CD4-positive, alpha-beta T cell treated with Interleukin-15 for 4 hours (primary cell): ENCODE measurements at places on chromosomes 16 and 17.

DNA sequence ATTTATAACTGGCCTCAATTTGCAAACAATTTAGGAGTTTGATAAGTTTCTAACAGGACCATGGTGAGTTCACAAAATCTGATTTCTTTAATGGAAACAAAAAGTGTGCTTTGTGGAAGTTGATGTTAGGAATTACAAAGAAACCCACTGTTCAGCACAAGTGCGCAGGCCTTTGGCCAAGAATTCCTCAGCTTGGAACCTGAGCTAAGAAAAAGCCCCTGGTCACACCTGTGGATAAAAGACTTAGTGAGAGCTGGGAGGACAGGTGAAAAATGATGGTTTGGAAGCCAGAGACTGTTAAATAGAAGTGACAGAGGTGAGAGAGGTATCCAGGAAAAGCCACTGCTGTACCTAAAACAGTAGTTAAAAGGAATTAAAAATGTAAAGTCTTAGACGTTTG, 64.7 kb downstream of the PRKCA start:
- DNase-seq: no peak

- no peak for DNase-seq
Measured at GRCh38 chr17:13429201-13429600, 172.5 kb downstream of the HS3ST3A1 start.

DNA sequence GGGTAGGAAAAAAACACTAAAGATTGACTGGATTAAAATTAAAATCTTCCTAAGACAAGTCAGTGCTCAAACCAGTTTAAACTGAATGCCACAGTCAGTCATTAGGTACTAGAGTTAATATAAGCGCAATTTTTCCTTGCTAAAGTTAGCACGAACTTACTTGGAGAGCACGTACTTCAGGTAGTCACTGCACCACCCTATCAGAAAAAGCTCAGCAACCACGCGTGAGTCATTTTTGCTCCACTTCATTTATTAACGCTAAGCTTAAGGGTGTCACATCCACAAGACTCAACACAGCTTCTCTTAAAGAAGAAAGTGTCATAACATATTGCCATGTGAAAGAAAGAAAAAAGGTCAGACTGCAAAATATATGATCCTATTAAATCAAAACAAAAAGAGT, 53.1 kb downstream of the TEX2 start:
- no peak for DNase-seq

- DNase-seq: no peak
Measured at GRCh38 chr16:70416748-70417616, 21.9 kb downstream of the ST3GAL2 start.

GRCh38 chr16:67862623-67863583, 9.9 kb upstream of the EDC4 start:
- no peak for DNase-seq

DNA sequence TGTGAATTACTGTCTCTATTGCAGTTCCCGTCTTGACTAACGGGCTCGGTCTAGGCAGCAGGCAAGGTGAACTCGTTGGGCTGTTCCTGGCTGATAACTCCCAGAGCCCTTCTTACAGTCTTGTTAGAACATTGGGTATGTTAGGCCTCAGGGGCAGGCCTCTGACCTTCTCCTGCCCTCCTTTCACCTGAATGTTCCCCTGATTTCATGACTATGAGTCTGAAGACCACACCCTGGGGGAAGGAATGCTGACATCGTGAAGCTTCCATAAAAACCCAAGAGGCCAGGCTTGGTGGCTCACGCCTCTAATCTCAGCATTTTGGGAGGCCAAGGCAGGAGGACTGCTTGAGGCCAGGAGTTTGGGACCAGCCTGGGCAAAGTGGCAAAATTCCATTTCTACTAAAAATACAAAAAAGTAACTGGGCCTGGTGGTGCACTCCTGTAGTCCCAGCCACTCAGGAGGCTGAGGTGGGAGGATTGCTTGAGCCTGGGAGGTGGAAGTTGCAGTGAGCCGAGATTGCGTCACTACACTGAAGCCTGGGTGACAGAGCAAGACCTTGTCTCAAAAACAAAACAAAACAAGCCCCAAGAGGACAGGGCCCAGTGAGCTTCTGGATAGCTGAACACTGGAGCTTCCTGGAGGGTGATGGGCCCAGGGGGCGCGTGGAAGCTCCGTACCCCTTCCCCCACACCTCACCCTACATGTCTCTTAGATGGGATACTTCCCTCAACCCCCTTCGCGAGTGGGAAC, 47.8 kb upstream of the FBXO47 start:
- DNase-seq: no peak

GRCh38 chr17:46012506-46013079, 13.5 kb downstream of the STH start:
- no peak for DNase-seq

- DNase-seq: peak; percentile 55
Measured at GRCh38 chr16:1991135-1991551, 1.4 kb downstream of the SYNGR3 start.

DNA sequence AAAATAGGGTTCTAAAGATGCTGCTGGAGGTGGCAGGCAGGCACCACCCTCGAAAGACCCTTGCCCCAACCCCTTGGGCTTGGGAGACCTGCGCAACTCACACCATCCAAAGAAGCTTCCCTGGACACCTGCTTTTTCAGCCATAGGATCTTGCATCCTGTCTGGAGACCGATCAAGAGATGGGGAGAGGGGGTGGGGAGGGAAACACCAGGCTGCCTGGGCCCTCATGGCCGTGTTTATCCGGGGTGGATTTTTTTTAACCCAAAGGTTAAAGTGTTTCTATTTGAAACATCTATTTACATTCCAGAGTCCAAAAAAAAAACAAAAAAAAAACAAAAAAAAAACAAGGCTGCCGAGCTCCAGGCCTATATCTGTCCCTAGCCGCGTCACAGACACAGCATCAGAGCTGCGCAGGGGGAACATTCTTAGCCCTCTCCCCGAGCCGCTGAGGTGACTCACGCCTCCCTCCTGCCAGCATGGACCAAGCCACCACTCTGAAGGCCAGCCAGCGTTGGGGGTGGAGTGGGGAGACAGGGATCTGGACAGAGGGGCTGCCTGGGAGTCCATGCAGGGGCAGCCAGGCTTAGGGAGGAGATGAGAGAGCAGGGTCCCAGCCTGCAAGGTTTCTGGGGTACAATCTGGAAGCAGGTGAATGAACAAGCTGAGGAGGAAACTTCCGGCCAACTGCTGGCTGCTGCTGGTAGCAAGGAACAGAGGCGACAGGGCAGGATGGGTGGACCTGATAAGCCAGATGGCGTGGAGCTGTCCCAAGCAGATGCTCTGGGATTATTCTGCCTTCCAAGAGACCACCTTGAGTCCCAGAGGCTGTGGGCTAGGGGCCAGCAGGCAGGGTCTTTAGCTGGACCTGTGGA, 14.8 kb downstream of the HDAC5 start:
- no peak for DNase-seq

- no peak for DNase-seq
Measured at GRCh38 chr17:9125722-9126121, 104.4 kb downstream of the NTN1 start.

- DNase-seq: no peak
Measured at GRCh38 chr16:63361032-63361624, 1324.9 kb upstream of the CDH8 start.

- DNase-seq: no peak
Measured at GRCh38 chr17:10738521-10739258, 8.9 kb upstream of the TMEM220 start.

DNA sequence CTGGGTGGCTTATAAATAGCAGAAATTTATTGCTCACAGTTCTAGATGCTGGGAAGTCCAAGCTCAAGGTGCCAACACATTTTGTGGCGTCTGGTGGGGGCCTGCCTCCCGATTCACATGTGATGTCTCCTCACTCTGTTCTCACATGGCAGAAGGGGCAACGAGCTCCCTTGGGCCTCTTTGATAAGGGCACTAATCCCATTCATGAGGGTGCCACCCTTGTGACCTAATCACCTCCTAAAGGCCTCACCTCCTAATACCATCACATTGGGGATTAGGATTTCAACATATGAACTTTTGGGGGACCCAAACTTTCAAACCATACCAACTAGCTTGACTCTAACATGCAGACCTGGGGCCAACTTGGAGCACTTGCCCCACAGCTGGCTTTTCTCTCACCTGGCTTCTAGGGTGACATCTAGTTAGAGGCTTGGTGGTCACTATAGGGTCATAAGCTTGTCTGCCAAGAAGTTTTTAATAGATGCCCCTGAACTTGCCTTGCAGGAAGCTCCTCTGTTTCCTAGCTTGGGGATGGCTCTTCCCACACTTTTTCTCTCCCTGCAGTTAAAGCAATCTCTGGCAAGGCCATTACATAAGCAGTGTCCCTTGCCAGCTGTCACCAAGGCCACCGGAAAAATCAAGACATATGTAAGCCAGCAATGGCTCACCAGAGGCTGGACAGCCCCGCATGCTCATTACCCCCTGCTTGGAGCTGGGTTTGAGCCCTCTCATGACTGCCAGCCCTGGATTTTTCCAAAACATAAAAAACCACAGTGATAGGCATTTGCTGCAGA, 8.4 kb upstream of the MED9 start:
- DNase-seq: no peak

DNA sequence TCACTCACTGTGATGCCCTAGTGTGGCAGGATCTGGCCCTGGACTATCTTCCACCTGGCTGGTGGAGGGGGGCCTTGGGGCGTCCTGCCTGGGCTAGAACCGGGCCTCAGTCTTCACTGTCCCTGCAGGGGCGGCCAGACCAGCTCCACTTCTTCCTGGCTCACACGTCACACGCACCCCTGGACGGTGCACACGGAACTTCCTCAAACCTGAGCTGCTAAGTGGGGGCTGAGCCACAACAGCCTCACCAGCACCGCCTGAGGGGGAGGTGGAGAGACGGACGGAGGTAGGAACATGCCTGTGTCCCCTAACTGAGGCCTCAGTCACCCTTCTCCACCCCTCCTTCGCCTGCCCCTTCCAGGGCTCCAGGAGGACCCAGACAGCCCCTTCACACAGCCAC, 36.6 kb downstream of the TIMM22 start:
- DNase-seq: no peak

DNA sequence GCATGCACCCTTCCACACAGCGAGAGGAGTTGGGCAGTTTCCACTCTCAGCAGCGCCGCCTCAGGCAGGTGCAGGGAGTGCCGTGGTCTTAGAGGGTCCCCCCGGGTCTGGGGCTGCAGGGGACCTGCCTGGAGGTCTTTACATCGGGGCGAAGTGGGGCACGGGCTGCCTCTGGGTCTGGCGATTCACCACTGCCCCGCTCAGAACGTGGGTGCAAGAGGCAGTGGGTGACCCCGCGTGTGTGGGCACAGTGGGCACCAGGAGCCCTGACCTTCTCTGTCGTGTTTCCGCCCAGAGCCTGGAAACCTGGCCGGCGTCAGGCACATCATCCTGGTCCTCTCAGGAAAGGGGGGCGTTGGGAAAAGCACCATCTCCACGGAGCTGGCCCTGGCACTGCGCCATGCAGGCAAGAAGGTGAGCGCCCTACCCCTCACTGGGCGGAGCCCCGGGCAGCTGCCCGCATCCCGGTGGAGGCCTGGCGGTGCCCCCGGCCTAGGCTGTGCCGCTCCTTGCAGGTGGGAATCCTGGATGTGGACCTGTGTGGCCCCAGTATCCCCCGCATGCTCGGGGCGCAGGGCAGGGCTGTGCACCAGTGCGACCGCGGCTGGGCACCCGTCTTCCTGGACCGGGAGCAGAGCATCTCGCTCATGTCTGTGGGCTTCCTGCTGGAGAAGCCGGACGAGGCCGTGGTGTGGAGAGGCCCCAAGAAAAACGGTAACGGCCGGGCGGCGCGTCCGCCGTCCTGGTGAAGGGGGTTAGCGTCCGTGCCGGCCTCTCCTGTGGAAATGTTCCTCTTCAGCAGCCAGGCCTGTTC, 3.7 kb downstream of the NUBP2 start:
- no peak for DNase-seq

GRCh38 chr16:83948914-83949723, 3.9 kb upstream of the OSGIN1 start:
- DNase-seq: no peak

GRCh38 chr17:12927001-12927400, 90.8 kb downstream of the ELAC2 start:
- no peak for DNase-seq

- no peak for DNase-seq
Measured at GRCh38 chr17:33050611-33051140, 59.0 kb downstream of the SPACA3 start.

DNA sequence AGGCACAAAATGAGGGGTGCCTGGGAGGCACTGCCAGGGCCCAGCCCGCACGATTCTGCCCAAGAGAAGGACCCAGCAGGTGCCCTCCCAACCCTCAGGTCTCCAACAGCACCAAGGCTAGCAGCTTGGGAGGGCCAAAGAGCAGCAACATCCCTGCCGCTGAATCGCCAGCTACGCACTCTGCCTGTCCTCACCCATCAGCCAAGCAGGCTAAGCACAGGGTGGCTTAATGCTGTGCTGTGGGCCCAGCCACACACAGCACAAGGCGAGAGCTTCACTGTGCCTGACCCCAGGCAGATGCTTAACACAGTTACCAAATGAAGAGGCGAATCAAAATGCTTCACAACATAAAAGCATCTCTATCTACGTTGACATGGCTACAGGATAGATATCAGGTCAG, 10.6 kb upstream of the MRPL38 start:
- no peak for DNase-seq

GRCh38 chr17:10127819-10128425, 70.5 kb downstream of the GAS7 start:
- DNase-seq: no peak

GRCh38 chr17:31293581-31293980, 3.5 kb downstream of the OMG start:
- DNase-seq: no peak
